C1 segment of cervical spinal cord (tissue), 14 donors: ENCODE measurements at places on chromosomes 3 and 15.

GRCh38 chr15:71136159-71136783 is 21.0 kb downstream of the THSD4 start:
- DNase-seq = no peak

GRCh38 chr3:98553021-98553563 is 21.3 kb downstream of the GPR15 start:
- DNase-seq = no peak

GRCh38 chr3:165502707-165503106 is 306.5 kb upstream of the SLITRK3 start:
- DNase-seq = no peak

DNA sequence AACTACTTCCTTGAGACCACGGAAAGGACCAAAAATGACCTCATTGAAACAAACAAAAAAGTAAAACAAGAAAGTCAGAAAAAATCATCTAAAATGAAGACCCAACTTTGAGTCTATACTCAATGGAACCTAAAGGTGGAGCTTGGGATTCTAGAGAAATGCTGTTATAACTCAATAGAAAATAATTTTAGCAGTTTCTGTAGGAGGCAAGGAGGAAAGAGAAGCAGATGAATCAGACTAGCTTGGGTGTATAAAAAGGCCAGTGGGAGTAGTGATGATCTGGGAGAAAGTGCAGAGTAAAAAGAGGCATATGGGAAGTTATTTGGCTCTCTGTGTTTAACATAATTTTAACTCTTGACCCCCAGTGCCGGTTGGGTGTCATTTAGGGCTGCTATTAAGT is 94.4 kb downstream of the TMCO5A start:
- DNase-seq = no peak

GRCh38 chr3:99943931-99944761 is 126.5 kb downstream of the CMSS1 start:
- DNase-seq = no peak
